ENCODE measurements at places on chromosomes 13 and 19.

DNA sequence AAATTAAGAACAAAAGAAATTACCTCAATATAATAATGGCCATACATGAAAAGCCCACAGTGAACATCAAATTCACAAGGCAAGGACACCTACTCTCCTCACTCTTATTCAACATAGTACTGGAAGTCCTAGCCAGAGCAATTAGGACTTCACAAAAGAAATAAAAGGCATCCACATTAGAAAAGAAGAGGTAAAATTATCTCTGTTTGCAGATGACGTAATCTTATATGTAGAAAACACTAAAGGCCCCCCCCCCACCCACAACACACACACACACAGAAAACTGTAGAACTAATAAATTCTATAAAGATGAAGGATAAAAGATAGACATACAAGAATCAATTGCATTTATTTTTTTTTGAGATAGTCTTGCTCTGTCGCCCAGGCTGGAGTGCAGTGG is 25.5 kb upstream of the LATS2 start:
- DNase-seq: no peak

DNA sequence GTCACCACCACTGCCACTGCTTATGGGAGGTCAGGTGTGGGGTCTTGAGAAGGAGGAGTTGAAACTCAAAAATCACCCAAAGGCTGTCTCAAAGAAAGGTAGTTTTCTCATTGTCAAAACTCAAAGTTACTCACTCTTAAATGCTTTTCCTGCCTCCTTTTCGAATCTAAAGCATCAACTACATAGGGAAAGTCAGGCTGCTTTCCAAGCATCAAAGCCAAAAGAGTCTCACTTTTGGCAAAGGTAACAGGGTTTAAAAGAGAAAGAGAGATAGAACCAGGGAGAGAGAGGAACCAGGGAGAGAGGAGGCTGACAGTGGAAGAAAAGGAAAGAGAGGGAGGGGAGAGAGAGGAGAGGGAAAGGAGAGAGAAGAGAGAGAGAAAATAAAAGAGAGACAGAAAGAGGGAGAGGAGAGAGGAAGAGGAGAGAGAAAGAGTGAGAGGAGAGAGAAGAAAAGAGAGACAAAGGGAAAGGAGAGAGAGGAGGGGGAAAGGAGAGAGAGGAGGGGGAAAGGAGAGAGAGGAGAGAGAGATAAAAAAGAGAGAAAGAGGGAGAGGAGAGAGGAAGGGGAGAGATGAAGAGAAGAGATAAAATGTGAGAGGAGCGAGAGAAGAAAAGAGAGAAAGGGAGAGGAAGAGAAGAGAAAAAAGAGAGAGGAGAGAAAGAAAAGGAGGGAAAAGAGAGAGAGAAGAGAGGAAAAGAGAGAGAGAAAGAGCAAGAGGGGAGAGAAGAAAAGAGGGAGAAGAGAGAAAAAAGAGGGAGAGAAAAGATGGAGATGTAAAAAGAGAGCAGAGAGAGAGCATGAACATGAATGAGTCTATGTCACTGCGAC is 262.0 kb upstream of the TSHZ3 start:
- no peak for DNase-seq

DNA sequence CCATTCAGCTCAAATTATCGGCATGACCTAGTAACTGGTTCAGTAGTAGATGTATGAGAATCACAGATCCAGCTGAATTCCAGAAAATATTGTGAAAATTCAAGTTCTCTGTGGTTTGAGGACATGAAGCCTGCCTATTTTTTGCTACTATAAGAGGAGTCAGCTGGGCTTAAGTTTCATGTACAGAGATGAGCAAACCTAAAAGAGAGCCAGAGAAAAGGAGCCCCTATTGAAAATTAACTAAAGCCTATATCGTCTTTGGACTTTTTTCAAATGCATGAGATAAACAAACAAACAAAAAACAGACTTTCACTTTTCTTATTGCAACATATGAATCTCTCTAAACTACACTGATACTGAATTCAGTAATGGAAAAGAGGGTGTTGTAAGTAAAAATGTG is 106.8 kb upstream of the SPRY2 start:
- DNase-seq: no peak

GRCh38 chr19:47028195-47028601 is 8.6 kb downstream of the NPAS1 start:
- DNase-seq: no peak

GRCh38 chr19:44745341-44745831 is 3.1 kb upstream of the BCL3 start:
- peak; percentile 88 for DNase-seq

DNA sequence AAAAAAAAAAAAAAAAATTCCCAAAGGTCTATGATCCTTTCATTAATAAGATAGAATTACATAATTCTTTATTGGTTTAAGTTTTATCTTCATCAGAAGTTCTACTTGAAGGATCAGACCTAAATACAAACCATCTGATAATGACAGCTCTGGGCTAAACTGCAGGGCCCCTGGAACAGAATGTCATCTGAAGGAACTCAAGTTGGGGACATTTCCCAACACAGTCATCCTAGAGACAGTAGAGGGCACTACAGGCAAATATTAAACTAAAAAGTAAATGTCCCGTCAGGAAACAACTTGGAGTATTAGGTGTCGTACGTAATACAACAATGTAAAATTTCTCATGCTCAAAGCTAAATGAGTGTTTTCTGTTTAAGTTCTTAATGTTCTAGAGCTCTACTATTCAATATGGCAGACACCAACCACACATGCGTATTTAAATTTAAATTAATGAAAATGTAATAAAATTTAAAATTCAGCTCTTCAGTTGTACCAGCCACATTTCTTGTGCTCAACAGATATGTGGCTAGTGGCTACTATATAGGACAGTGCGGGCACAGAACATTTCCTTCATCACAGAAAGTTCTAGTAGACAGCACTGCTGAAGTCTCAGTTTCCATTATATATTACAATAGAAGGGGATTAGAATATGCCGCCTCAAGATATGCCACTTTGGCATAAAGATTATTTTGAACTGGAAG is 21.8 kb upstream of the NAXD start:
- peak; percentile 57 for DNase-seq

DNA sequence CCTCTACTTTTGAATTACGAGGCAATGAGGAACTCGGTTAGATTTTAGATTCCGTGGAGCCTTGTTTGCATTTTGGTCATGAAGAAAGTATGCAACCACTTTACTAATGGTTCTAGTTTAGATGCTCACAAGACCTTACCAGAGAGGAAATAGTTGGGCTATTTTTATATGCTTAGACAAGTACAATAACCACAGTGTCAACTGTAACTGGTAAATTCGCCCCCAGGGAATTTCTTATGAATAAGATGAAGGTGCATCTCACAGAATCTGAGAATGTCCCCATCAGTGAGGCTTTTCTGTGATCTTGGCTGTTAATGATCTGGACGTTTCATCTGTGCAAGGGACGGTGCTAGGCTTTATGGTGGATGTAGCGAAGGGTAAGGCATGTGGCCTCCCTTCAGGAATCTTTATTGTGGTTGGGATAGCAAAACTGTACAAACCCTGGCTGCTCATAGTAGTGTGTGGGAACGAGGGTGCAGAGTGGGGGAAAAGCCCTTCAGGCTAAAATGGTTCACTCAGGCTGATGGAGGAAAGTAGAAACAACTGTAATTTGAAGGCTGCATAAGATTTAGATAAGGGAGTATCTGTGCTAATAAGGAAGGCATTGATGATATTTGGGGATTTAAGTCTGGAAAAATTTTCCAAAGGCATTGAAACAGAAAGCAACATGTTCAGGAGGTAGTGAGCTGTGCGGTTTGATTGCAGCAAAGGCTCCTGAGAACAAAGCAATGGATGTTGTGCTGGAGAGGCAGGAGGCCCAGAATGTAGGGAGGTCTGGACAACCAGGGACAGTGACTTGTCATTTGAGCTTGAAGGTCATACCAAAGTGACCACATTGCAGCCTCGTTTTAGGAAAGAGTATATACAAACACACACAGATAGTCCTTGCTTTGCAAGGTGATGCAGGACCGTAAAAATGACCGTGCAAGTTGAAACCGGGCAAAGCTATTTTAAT is 28.4 kb downstream of the UBAC2 start:
- DNase-seq: peak; percentile 91
